ENCODE measurements at places on chromosomes 4 and X. TPM values are rescaled to one million over a fixed set of nuclear protein-coding genes. Genes with fewer than 3 reads are reported as not detected.

DNA sequence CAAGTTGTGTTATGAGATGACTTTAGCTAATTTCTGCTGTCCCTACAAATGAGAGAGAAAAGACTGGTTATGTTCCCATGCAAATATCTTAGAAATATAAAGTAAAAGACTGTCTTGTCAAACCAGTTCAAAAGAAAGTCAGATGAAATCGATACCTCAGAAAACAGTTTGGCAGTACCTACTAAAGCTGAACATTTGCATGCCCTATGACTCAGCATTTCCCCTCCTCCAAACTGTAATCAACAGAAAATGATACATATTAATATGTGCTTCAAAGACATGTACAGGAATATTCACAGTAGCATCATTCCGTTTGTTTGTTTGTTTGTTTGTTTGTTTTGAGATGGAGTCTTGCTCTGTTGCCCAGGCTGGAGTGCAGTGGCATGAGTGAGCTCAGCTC is 90.3 kb downstream of the ARX start:
- DNase-seq: no peak

GRCh38 chr4:160044693-160045092 is 941.8 kb downstream of the RAPGEF2 start:
- DNase-seq: no peak

- no peak for DNase-seq
These were observed 40.5 kb upstream of the CDKN2AIP start for GRCh38 chr4:183403961-183404360.

GRCh38 chr4:21451032-21451431 is 497.5 kb downstream of the KCNIP4 start:
- DNase-seq: no peak

DNA sequence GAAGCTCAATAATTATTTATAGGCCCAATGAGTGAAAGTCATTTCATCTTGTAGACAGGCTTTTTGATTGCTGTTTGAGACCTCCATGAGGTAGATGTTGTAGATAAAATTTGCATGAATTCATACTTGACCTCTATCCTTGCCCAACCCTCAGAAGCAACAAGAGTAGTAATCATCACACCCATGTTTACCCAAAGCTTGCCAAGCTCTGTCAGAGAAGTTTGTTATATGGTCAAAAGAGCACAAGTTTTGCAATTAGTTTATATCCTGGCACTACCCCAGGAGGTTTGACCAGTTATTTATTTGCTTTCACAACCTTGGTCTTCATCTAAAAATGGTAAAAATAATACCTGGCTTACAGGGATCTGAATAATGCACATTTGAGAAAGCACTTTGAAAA is 20.7 kb downstream of the ADH7 start:
- no peak for DNase-seq

DNA sequence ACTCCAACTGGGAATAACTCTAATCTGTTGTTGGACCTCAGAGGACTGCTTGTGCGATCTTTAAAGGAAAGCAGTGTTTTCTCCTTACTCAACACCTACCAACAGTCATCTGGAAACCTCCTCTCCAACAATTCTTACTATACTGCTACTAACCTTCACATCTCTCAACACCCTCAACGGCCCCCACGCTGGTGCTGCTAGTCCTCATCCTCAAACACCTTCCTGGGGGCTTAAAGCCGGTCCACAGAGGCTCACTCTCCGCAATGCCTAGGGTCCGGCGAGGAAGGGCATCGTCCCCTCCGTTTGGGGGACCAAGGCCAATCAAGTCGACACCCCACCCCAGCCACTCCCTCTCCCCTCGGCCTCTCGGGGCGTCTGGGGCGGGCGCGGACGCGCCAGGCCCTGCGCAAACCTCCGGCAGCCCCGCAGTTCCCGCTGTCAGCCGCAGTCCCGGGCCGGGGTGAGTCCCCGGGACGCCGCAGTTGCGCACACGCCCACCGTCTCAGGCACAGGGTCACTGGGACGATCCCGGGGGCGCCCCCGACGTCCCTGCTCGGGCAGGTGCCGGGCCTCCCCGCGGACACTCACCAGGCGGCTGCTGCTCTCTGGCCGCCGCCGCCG is 418 bp downstream of the TAB3 start:
- DNase-seq: no peak

Gene CITED1
- total RNA-seq: 1.0 TPM

Data from MG63 (cell line).